ENCODE measurements at places on chromosomes 13 and 19.

GRCh38 chr19:52336791-52337381, 843 bp downstream of the ZNF610 start:
- DNase-seq, result no peak

GRCh38 chr19:41296433-41296871, 13.5 kb upstream of the CCDC97 start:
- DNase-seq, result no peak

DNA sequence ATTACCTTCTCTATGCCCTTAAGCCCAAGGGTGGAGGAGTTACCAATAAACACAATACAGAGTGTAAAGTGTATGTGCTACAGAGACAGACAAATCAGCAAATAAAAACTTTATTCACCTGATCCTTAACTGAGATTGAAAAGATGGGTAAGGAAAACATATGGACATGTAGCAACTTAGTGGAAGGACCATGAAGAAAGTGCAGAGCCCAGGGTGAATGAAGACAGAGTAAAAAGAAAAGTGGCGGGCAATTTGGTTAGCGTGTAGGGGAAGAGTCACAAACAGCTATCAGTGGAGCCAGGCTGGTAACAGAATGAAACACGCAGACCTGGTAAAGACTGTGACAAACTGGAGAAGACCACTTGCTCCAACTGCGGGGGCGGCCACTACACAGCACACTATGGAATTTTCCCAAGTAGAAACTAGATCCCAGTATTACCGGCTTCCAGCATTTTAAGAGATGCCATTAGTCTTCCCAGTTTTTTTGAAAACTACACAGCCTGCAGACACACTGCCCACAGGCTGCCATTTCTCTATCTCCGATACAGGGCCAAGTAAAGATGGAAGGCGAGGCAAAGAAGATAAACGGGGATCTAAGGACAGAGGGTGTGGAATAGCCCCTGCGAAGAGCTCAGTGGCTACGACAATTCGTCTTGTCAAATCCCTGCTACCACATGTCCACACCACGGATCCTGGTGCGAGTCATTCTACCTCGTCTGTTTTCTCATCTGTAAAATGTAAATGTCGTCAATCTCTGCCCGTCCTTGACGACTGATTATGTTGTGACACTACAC, 1.2 kb downstream of the UQCRFS1 start:
- DNase-seq, result no peak

- peak; percentile 62 for DNase-seq
Observed at GRCh38 chr13:21603531-21604448, at the start of gene MICU2. Gene MICU2, minus strand, starts transcription at chr13:21604170. Its CDS starts 22 bp downstream, at chr13:21604148.

GRCh38 chr13:49869519-49869918, 66.6 kb downstream of the SPRYD7 start:
- no peak for DNase-seq

- no peak for DNase-seq
Observed at GRCh38 chr19:7520131-7521051, 2.0 kb upstream of the MCOLN1 start.

- DNase-seq, result peak; percentile 25
Observed at GRCh38 chr19:58519087-58519354, 589 bp downstream of the ZBTB45 start.

GRCh38 chr19:18453269-18454024, 15.5 kb upstream of the ISYNA1 start:
- no peak for DNase-seq

DNA sequence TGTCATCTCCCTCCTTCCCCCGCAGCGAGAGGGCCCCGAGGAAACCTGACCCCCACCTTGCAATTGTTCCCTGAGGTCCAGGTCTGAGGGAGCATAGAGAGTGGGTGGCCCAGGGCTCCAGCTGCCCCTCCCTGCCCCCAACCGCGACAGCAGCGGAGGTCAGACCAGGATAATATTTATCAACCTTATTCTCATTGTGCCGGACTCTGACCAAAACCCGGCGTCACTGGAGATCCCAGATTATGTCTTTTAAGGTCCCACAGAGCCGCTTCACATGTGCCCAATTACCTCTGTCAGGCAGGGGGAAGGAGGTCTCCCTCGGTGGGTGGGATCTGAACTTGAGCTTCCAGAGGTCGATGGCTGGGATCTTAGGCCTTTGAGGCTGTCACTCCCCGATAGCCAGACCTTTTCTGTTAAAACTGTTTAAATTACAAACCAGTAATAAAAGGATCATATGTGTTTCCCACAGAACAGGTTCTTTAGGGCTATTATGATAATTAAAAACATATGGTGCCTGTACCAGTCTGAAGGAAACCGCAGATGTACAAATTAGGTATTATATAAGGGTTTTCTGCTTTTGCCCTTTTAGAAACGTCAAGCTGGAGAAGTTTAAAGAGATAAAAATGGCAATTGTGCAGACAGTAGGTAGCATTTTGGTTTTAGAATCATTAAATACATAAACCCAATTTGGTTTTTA, 195.5 kb downstream of the ZNF536 start:
- DNase-seq, result no peak
